ENCODE measurements at places on chromosomes 6 and 20. TPM values are rescaled to one million over a fixed set of nuclear protein-coding genes. Genes with fewer than 3 reads are reported as not detected.

DNA sequence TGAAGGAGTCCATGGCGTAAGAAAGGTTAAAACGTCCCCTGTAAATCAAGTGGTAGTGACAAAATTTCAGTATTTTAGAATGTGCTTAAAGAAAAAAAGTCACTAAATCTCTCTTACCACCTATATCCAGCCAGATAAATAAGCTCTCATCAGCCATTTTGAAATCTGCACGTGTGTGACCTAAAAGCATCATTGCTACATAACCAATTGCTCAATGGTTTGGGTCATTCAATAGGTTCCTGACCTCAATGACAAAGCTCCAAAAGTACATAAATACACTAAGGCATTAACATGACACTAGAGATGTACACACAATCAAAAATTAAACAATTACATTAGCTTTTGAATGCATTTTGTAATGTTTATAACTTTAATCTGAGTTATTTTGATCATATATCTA, 272.4 kb downstream of the GMDS start:
- peaks cover 3% of the 10 kb centered on the region for H3K4me1 ChIP-seq
- no peaks in the 10 kb centered on the region for H3K27me3 ChIP-seq
- DNase-seq: no peak
- peaks cover 6% of the 10 kb centered on the region for H3K36me3 ChIP-seq

Gene HLA-E
- 282 TPM for total RNA-seq

GRCh38 chr20:51799401-51799860, 2.9 kb downstream of the SALL4 start:
- H3K4me3 ChIP-seq: no peak overlapping the region
- H3K4me1 ChIP-seq: peaks cover 19% of the 10 kb centered on the region
- no peak for DNase-seq
- H3K27me3 ChIP-seq: peaks cover 30% of the 10 kb centered on the region
- H3K36me3 ChIP-seq: no peaks in the 10 kb centered on the region
- H3K27ac ChIP-seq: no peak overlapping the region

DNA sequence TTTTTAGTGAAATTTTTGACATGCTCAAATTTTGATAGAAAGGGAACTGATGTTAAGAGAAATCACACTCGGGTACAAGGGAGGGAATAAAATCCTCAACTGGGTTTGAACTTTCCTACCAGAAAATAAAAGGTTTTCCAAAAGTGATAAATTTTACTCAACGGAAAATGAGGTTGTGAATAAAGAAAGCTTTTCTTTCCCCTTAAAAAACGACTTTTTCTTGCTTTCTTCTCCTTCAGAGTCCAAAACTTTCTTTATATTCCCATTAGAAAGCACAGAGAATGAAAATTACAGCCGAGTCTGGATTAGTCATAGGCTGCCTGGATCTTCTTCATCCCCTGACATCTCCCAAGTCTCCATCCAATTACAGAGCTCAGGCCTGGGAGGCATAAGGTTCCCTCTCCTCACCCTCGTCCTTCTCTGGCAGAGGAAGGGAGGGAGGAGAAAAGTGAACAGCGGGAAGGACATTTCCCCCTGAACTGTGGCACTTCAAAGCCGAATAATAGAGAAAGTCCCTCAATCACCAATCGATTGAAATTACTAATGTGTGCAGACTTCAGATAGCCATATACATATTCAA, 28.1 kb upstream of the QKI start:
- no peaks in the 10 kb centered on the region for H3K4me1 ChIP-seq
- no peaks in the 10 kb centered on the region for H3K27me3 ChIP-seq
- no peak overlapping the region for H3K27ac ChIP-seq
- no peak overlapping the region for H3K4me3 ChIP-seq
- no peaks in the 10 kb centered on the region for H3K36me3 ChIP-seq

Gene TRIM15
- not detected for total RNA-seq

GRCh38 chr6:74431873-74432580, 736.0 kb downstream of the CD109 start:
- DNase-seq: no peak
- no peaks in the 10 kb centered on the region for H3K27me3 ChIP-seq
- H3K4me3 ChIP-seq: no peak overlapping the region
- no peak overlapping the region for H3K27ac ChIP-seq

GRCh38 chr6:88680654-88681053, 282.8 kb downstream of the RNGTT start:
- no peaks in the 10 kb centered on the region for H3K27me3 ChIP-seq
- H3K27ac ChIP-seq: no peak overlapping the region
- H3K4me3 ChIP-seq: no peak overlapping the region
- no peaks in the 10 kb centered on the region for H3K4me1 ChIP-seq

DNA sequence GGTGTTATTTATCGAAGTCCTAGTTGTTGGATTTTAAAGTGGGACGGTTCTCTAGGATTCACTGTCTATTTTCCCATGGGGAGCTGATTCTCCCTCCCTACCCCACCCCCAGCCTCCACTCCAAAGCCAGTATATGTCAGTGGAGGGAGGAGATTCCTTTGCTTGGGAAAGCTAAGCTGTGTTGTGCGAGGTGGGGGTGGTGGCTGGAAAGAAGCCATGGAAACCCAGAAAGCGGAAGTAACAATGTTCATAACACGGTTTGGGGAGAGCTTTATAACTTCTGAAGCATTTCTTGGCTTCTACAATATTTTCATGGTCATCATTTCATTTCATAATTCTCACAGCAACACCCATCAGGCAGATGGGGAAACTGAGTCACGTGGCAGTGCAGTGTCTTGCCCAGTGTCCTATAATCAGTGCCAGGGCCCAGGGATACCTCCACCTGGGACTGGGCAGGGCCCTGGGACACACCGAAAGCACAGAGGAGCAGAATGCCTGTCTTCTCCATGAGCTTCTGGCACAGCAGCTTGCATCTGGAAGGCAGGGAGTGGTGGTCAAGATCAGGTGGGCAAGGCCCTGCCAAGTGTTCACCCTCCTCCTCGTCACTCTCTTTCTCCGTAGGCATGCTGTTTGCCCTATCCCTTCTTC, 4.5 kb downstream of the SUN5 start:
- H3K27ac ChIP-seq: no peak overlapping the region
- no peaks in the 10 kb centered on the region for H3K4me1 ChIP-seq
- H3K36me3 ChIP-seq: no peaks in the 10 kb centered on the region
- H3K4me3 ChIP-seq: no peak overlapping the region

GRCh38 chr20:17834804-17835203, 133.8 kb downstream of the SNX5 start:
- H3K4me3 ChIP-seq: no peak overlapping the region
- peak overlapping the region; percentile 85 for H3K27ac ChIP-seq
- H3K36me3 ChIP-seq: no peaks in the 10 kb centered on the region
- no peaks in the 10 kb centered on the region for H3K27me3 ChIP-seq

Gene IMPG1
- not detected for total RNA-seq

Gene SLC35D3
- 0.18 TPM for total RNA-seq

- H3K4me3 ChIP-seq: no peak overlapping the region
- DNase-seq: no peak
- no peaks in the 10 kb centered on the region for H3K4me1 ChIP-seq
- H3K27me3 ChIP-seq: no peaks in the 10 kb centered on the region
- H3K27ac ChIP-seq: no peak overlapping the region
Measured at GRCh38 chr6:165976684-165977083, 191.0 kb downstream of the TBXT start.

DNA sequence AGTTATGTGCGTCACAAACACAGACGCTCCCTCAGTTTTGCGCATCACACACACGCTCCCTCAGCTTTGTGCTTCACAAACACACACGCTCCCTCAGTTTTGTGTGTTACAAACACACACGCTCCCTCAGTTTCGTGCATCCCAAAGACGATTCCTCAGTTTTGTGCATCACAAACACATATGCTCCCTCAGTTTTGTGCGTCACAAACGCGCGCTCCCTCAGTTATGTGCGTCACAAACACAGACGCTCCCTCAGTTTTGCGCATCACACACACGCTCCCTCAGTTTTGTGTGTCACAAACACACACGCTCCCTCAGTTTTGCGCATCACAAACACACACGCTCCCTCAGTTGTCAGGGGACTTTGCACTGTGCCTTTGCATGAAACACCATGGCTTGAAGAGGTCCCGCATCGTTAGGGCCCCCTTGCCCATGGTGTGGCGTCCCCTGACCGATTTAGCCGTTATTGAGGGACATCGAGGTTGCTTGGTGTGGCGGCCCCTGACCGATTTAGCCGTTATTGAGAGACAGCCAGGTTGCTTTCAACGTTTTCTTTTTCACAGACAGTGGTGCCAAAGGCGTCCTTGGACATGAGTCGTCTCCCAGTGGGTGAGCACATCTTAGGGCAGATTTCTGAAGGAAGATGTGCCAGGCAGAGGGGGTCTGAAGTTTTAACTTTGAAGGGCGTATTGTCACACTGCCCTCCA, 28.1 kb upstream of the MYT1 start:
- no peak for DNase-seq
- no peak overlapping the region for H3K27ac ChIP-seq
- no peak overlapping the region for H3K4me3 ChIP-seq

- H3K4me1 ChIP-seq: peaks cover 68% of the 10 kb centered on the region
- no peak overlapping the region for H3K27ac ChIP-seq
- no peaks in the 10 kb centered on the region for H3K36me3 ChIP-seq
- no peak overlapping the region for H3K4me3 ChIP-seq
Measured at GRCh38 chr6:129691709-129692108, 18.3 kb downstream of the ARHGAP18 start.

- DNase-seq: no peak
- H3K4me1 ChIP-seq: peaks cover 7% of the 10 kb centered on the region
- H3K4me3 ChIP-seq: no peak overlapping the region
- no peaks in the 10 kb centered on the region for H3K36me3 ChIP-seq
- H3K27me3 ChIP-seq: no peaks in the 10 kb centered on the region
Measured at GRCh38 chr6:159701413-159701999, 8.5 kb upstream of the SOD2 start.

Gene TP53INP2
- 8.4 TPM for total RNA-seq

DNA sequence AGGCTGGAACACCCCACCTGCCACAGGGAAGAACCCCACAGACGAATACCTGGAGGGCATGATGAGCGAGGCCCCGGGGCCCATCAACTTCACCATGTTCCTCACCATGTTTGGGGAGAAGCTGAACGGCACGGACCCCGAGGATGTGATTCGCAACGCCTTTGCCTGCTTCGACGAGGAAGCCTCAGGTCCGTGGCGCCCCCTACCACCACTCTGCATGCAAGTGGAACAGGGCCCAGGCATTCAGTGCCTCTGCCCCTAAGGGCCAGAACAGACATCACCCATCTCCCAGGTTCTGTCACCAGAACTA, 6.6 kb downstream of the MYL9 start:
- peaks cover 16% of the 10 kb centered on the region for H3K36me3 ChIP-seq
- no peak overlapping the region for H3K27ac ChIP-seq
- H3K4me1 ChIP-seq: peaks cover 16% of the 10 kb centered on the region
- no peaks in the 10 kb centered on the region for H3K27me3 ChIP-seq
- DNase-seq: no peak

- no peak for DNase-seq
- no peaks in the 10 kb centered on the region for H3K4me1 ChIP-seq
- no peaks in the 10 kb centered on the region for H3K36me3 ChIP-seq
- no peaks in the 10 kb centered on the region for H3K27me3 ChIP-seq
- H3K4me3 ChIP-seq: no peak overlapping the region
Measured at GRCh38 chr20:1567392-1568162, 10.1 kb upstream of the SIRPD start.

- no peaks in the 10 kb centered on the region for H3K36me3 ChIP-seq
- H3K27me3 ChIP-seq: no peaks in the 10 kb centered on the region
- peak; percentile 16 for DNase-seq
- H3K4me1 ChIP-seq: no peaks in the 10 kb centered on the region
- H3K27ac ChIP-seq: no peak overlapping the region
Measured at GRCh38 chr6:24069526-24069925, 56.5 kb upstream of the NRSN1 start.

Gene ASIP
- not detected for total RNA-seq

GRCh38 chr20:61525781-61526431, 273.8 kb downstream of the CDH4 start:
- no peak for DNase-seq
- H3K36me3 ChIP-seq: no peaks in the 10 kb centered on the region
- H3K4me1 ChIP-seq: no peaks in the 10 kb centered on the region
- no peak overlapping the region for H3K4me3 ChIP-seq
- no peak overlapping the region for H3K27ac ChIP-seq
- no peaks in the 10 kb centered on the region for H3K27me3 ChIP-seq

Gene SIRPD
- total RNA-seq: not detected

Gene DAAM2
- total RNA-seq: 9.3 TPM

DNA sequence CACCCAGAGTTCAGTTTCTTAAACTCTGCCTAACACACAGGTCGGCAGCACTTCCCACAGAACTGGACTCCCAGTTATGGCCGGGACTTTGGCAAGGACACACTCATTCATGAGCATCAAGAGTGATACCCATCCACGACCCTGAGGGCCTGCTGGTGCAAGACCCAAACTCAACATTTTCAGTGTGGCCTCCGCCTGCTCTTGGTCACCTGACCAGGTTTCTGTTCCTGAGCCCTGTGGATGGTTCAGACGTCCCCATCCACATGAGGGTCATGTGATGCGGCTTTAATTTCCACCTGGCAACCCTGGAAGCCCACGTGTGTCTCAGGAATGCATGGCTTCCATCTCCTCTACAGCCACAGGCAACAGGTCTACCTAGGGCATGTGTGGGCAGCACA, 245.3 kb downstream of the DLL1 start:
- H3K36me3 ChIP-seq: no peaks in the 10 kb centered on the region
- H3K27me3 ChIP-seq: no peaks in the 10 kb centered on the region
- no peak for DNase-seq

Gene GRIK2
- 0.72 TPM for total RNA-seq

- H3K4me1 ChIP-seq: peaks cover 13% of the 10 kb centered on the region
- no peak overlapping the region for H3K4me3 ChIP-seq
- no peaks in the 10 kb centered on the region for H3K27me3 ChIP-seq
- peaks cover 100% of the 10 kb centered on the region for H3K36me3 ChIP-seq
- no peak overlapping the region for H3K27ac ChIP-seq
Measured at GRCh38 chr20:10646886-10647420, 26.8 kb downstream of the JAG1 start.

Gene LST1
- 2.9 TPM for total RNA-seq

- H3K4me1 ChIP-seq: peaks cover 21% of the 10 kb centered on the region
- peak overlapping the region; percentile 84 for H3K27ac ChIP-seq
- peaks cover 27% of the 10 kb centered on the region for H3K36me3 ChIP-seq
- H3K4me3 ChIP-seq: no peak overlapping the region
- H3K27me3 ChIP-seq: no peaks in the 10 kb centered on the region
- DNase-seq: no peak
Measured at GRCh38 chr6:24858177-24858653, 59.5 kb upstream of the ARMH2 start.

DNA sequence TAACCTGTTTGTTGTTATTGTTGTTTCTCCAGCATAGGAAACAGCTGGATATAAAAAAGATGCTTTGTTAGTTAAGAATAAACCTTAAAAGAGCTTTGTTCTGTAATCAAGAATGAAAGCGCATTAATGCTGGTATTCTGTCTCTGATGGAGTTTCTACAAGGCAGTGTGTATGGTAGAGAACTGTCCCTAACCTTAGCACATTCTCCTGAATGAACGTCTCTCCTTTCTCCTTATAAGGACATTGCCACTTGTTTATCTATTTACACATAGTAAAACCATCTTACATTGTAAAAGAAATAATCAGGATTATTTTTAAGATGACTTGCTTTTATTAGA, 33.8 kb upstream of the LCA5 start:
- H3K4me3 ChIP-seq: peak overlapping the region; percentile 31
- H3K4me1 ChIP-seq: peaks cover 19% of the 10 kb centered on the region
- no peak for DNase-seq
- no peaks in the 10 kb centered on the region for H3K27me3 ChIP-seq
- H3K36me3 ChIP-seq: no peaks in the 10 kb centered on the region

Gene EYA2
- total RNA-seq: 1.8 TPM

Gene PRR18
- not detected for total RNA-seq

- H3K36me3 ChIP-seq: no peaks in the 10 kb centered on the region
- H3K4me1 ChIP-seq: no peaks in the 10 kb centered on the region
- no peaks in the 10 kb centered on the region for H3K27me3 ChIP-seq
- DNase-seq: no peak
Measured at GRCh38 chr6:56694002-56694401, 51.3 kb upstream of the DST start.

- peaks cover 9% of the 10 kb centered on the region for H3K4me1 ChIP-seq
- no peaks in the 10 kb centered on the region for H3K36me3 ChIP-seq
- H3K4me3 ChIP-seq: no peak overlapping the region
- H3K27me3 ChIP-seq: no peaks in the 10 kb centered on the region
Measured at GRCh38 chr6:40937491-40937890, 101.5 kb downstream of the UNC5CL start.
